Fibroblast of lung (primary cell): ENCODE measurements at places on chromosomes 2 and 18. TPM values are rescaled to one million over a fixed set of nuclear protein-coding genes. Genes with fewer than 3 reads are reported as not detected.

DNA sequence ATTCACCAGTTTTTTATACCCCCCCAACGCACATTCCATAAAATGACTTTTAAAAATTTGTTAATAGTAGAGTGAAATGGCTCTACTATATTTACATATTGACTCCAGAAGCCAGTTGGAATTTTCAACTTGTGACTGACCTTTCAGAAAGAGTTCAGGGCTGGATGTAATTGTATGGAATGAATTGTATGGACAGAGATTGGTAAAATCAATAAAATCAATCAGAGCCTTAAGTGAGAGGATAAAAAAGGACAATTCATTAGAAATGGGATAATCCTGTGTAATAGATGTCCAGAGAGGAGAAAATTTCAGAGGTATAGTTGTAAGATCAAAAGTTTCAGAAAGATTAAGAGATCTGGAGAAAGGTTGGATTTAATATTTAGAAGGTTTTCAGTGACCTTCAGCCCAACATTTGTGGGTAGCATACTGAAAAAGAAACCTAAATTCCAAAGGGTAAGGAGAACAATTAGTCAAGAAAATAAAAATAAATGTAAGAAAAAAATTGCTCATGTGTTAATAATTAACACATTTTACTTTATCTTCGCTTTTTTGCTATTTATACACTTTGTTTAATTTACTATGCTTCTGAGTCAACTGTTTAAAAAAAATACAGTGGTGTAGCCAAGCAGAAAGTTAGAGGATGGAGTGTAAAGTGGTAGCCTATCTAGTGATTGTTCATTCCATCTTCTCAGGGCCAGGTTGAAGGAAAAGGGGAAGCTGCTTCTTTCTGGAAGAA is 385.4 kb upstream of the TMEFF2 start:
- no peaks in the 10 kb centered on the region for H3K4me1 ChIP-seq
- no peak overlapping the region for H3K27ac ChIP-seq
- H3K36me3 ChIP-seq, result no peaks in the 10 kb centered on the region
- no peaks in the 10 kb centered on the region for H3K27me3 ChIP-seq
- H3K4me3 ChIP-seq, result no peak overlapping the region

- no peaks in the 10 kb centered on the region for H3K36me3 ChIP-seq
- no peak overlapping the region for H3K4me3 ChIP-seq
- no peaks in the 10 kb centered on the region for H3K4me1 ChIP-seq
- no peak for DNase-seq
- peaks cover 11% of the 10 kb centered on the region for H3K27me3 ChIP-seq
Measured at GRCh38 chr2:109659396-109660045, 45.4 kb downstream of the SOWAHC start.

DNA sequence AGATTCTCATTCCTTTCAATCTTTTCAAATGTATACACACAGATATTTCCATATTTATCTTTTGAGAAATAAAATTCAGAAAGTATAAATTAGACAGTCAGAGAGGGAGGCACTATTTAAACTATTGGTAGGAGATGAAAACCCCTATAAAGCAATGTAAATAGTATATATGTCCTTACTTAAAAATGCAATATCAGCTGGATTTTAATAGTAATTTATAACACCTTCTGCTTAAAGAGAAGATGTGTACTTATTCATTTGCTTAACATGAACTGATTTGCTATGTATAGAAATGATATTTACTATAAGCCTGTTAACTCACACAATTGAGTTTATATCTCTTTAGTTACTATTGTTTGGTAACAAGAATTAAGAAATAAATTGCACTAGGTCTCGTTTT is 163.3 kb downstream of the LRP1B start:
- no peak overlapping the region for H3K27ac ChIP-seq
- DNase-seq, result no peak
- H3K27me3 ChIP-seq, result no peaks in the 10 kb centered on the region

GRCh38 chr2:223925106-223925505 is 20.0 kb downstream of the WDFY1 start:
- no peaks in the 10 kb centered on the region for H3K36me3 ChIP-seq
- no peak overlapping the region for H3K27ac ChIP-seq
- no peaks in the 10 kb centered on the region for H3K4me1 ChIP-seq
- H3K4me3 ChIP-seq, result no peak overlapping the region
- no peaks in the 10 kb centered on the region for H3K27me3 ChIP-seq
- no peak for DNase-seq

DNA sequence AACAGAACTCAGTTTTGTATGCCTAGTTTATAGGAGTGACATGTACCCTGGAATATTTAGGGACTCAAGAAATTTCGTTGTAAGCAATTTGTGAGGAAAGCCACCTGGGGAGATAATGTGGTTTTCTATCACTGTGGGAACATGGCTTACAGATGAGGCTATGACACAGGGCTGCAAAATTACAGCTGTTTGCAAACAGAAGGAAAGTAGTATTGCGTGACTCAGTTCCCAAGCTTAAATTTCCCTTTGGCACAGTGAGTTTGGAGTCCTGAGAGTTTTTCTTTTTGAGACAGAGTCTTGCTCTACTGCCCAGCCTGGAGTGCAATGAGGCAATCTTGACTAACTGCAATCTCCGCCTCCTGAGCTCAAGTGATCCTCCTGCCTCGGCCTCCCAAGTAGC is 149.8 kb downstream of the MYO5B start:
- H3K27ac ChIP-seq, result no peak overlapping the region
- no peaks in the 10 kb centered on the region for H3K27me3 ChIP-seq
- no peak overlapping the region for H3K4me3 ChIP-seq
- H3K36me3 ChIP-seq, result no peaks in the 10 kb centered on the region
- DNase-seq, result no peak

DNA sequence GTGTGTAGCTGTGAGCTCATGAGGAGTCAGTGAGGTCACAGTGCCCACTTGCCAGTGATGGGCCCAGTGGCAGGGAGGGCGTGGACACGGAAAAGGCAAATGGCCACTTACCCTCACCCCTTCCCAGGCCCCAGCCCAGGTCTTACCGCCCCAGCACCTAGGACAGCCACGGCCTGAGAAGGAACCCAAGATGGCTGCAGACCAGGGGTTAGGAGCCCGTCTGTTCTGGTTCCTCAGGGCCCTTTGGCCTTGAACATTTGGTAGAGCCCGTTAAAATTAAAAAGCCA is 74.1 kb downstream of the EMX1 start:
- H3K27me3 ChIP-seq, result no peaks in the 10 kb centered on the region
- H3K36me3 ChIP-seq, result no peaks in the 10 kb centered on the region
- H3K4me3 ChIP-seq, result no peak overlapping the region
- no peak overlapping the region for H3K27ac ChIP-seq
- H3K4me1 ChIP-seq, result no peaks in the 10 kb centered on the region
- DNase-seq, result no peak

GRCh38 chr18:62464266-62464665 is 58.6 kb upstream of the ZCCHC2 start:
- H3K27me3 ChIP-seq, result no peaks in the 10 kb centered on the region
- no peaks in the 10 kb centered on the region for H3K4me1 ChIP-seq
- DNase-seq, result no peak
- H3K4me3 ChIP-seq, result no peak overlapping the region

DNA sequence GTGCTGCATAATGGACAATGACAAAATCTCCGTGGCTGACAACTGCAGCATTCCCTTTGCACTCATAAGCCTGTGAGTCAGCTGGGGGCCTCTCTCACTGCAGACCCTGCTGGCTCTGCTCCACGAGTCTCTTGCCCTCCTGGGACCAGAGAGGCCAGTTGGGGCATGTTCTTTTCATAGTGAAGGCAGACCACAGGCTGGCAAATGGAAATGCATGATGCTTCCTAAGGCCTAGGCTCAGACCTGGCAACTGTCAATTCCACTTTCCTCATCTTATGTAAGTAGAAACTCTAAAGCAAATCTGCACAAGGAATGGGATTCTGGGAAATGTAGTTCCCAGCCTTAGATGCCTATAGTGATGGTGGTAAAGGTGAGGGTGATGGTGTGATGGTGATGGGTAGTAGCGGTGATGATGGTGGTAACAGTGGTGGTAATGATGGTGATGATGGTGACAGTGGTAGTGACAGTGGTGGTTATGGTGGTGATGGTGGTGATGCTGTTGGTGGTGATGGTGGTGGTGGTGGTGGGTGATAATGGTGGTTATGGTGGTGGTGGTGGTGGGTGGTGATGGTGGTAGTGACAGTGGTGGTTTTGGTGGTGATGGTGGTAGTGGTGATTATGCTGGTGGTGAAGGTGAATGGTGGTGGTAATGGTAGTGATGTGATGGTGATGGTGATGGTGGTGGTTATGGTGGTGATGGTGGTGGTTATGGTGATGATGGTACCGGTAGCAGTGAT is 185.8 kb upstream of the ARL4C start:
- peaks cover 34% of the 10 kb centered on the region for H3K4me1 ChIP-seq
- H3K27me3 ChIP-seq, result no peaks in the 10 kb centered on the region
- no peaks in the 10 kb centered on the region for H3K36me3 ChIP-seq
- H3K4me3 ChIP-seq, result no peak overlapping the region
- peak; percentile 70 for DNase-seq

GRCh38 chr18:63480476-63480875 is 3.7 kb downstream of the SERPINB5 start:
- DNase-seq, result no peak
- H3K27ac ChIP-seq, result no peak overlapping the region
- peaks cover 5% of the 10 kb centered on the region for H3K27me3 ChIP-seq
- no peak overlapping the region for H3K4me3 ChIP-seq
- H3K36me3 ChIP-seq, result no peaks in the 10 kb centered on the region
- H3K4me1 ChIP-seq, result no peaks in the 10 kb centered on the region

ATG9A gene
- total RNA-seq, result 27.2 and 47.2 TPM in 2 replicates

TCF7L1 gene
- 0.51 and 0.83 TPM in 2 replicates for total RNA-seq

TMEM37 gene
- total RNA-seq, result 0.99 and 2.6 TPM in 2 replicates

M1AP gene
- total RNA-seq, result not detected in 2 replicates

KATNAL2 gene
- 3.8 and 4.6 TPM in 2 replicates for total RNA-seq

FN1 gene
- total RNA-seq, result 3,444 and 5,906 TPM in 2 replicates

DTNA gene
- 28.2 and 38.8 TPM in 2 replicates for total RNA-seq
